ENCODE measurements at places on chromosomes 11 and 22. TPM values are rescaled to one million over a fixed set of nuclear protein-coding genes. Genes with fewer than 3 reads are reported as not detected.
A peak's percentile ranks its signal among the peaks of the same experiment; 100 is the strongest.

DNA sequence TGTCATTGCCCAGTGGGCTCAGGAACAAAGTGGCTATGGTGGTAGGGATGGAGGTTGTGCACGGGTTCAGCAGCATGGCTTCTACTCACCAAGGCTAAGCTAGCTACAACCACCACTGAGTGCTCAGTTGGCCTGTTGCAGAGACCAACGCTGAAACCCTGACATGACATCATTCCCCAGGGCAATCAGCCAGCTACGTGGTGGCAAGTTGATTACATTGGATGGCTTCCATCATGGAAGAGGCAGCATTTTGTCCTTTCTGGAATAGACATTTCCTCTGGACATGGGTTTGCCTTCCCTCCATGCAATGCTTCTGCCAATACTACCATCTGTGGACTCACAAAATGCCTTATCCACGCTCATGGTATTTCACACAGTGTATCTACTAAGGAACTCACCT lies 634.3 kb downstream of the OPCML start:
- no peak for DNase-seq
- no peak overlapping the region for H3K4me3 ChIP-seq
- H3K27ac ChIP-seq: no peak overlapping the region
- no peaks in the 10 kb centered on the region for H3K4me1 ChIP-seq

GRCh38 chr11:5684646-5685362 lies at the start of gene TRIM5:
TRIM5 (minus strand) TSS chr11:5685074; CDS start chr11:5680177, 4,897 bp downstream.
- H3K4me3 ChIP-seq: peak within 1 kb of the TSS; percentile 30
- peak within 1 kb of the TSS; percentile 92 for H3K27ac ChIP-seq
- peaks cover 40% of the 10 kb centered on the region for H3K4me1 ChIP-seq
- DNase-seq: peak; percentile 94

Gene IL18
- 22.8 TPM for total RNA-seq

Gene MMP7
- 105 TPM for total RNA-seq

DNA sequence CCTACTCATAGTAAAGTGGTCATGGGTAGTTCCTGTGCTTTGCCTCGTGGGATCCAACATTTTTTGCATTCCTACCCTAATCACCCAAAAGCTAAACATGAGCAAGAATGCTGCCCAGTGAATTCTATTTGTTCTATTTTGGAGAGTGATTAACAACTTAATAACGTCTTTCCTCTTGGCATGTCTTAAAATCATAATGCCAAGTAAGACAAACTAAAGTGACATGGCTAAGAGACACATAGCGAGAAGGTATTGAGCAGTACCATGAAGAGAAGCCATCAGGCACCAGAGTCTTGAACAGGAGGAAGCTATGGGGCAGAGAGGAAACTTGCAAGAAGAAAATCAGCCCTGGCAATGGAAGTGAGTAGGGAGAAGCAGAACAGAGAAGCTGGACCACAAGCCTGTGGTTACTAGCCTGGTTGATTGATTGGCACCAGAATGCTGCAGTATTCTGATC lies 32.0 kb downstream of the EXPH5 start:
- peak overlapping the region; percentile 46 for H3K27ac ChIP-seq
- H3K36me3 ChIP-seq: no peaks in the 10 kb centered on the region
- DNase-seq: no peak
- no peak overlapping the region for H3K4me3 ChIP-seq
- peaks cover 9% of the 10 kb centered on the region for H3K4me1 ChIP-seq
- H3K27me3 ChIP-seq: no peaks in the 10 kb centered on the region

DNA sequence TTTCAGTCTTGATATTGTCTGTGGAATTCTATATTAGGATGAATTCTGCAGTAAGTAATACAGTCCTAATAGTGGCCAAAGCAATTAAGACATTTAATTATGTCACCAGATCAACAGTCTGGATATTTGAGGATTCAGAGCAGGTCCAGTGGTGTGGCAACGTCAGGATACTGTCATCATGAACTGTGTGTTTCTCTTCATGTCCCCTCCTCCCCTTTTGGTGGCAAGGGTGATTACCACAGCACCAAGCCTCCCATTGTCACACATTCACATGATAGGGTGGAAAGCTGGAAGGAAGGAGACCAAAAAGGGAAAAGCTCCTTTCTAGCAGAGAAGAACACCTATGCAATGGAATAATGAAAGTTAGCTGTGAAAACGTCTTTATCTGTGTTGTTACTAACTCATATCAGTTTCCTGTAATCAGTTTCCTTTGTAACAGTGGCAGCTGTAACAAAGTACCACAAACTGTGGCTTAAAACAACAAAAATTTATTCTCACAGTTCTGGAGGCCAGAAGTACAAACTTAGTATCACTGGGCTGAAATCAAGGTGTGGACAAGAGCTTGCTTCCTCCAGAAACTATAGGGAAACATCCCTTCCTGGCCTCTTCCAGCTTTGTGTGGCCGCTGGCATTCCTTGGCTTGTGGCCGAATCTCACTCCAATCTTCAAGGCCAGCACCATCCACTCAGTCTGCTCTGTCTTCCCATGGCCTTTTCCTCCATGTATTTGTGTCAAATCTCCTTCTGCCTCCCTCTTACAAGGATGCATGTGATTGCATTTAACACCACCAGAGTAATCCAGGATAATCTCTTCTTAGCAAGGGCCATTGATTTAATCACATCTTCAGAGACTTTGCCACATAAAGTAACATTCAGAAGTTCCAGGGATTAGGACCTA lies 6.5 kb upstream of the RBM14 start:
- H3K27me3 ChIP-seq: no peaks in the 10 kb centered on the region
- H3K27ac ChIP-seq: no peak overlapping the region
- DNase-seq: no peak

- no peak overlapping the region for H3K27ac ChIP-seq
- H3K27me3 ChIP-seq: no peaks in the 10 kb centered on the region
- no peaks in the 10 kb centered on the region for H3K36me3 ChIP-seq
- DNase-seq: peak; percentile 60
- H3K4me1 ChIP-seq: peaks cover 14% of the 10 kb centered on the region
These were observed 57.8 kb upstream of the ALDH3B2 start for GRCh38 chr11:67732045-67732787.

DNA sequence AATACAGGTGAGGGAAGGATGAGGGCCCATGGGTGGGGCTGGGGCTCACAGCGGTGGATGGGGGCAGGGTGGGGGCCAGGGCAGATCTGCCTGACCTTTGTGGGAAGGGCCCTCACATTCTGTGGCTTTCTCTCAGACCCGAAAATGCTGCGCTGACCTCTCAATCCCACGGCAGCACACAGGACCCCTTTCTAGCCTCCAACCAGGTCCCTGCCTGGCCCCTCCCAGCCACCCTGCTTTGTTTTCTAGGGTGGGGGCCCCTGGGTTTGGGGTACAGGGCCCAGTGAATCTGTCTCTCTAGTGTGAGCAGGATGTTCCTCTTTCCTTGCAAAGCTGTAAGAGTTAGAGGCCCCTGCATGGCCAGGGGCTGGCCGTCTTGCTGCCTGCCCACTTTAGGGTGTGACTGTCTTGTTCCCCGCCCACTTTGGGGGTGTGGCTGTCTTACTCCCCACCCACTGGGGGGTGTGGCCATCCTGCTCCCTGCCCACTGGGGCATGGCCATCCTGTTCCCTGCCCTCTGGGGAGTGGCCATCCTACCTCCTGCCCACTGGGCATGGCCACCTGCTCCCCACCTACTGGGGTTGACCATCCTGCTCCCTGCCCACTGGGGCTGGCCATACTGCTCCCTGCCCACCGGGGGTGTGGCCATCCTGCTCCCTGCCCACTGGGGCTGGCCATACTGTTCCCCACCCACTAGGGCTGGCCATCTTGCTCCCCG lies 11.5 kb downstream of the PARVG start:
- DNase-seq: no peak
- H3K4me3 ChIP-seq: no peak overlapping the region
- H3K27me3 ChIP-seq: no peaks in the 10 kb centered on the region
- no peak overlapping the region for H3K27ac ChIP-seq
- H3K4me1 ChIP-seq: no peaks in the 10 kb centered on the region
- no peaks in the 10 kb centered on the region for H3K36me3 ChIP-seq

- no peaks in the 10 kb centered on the region for H3K27me3 ChIP-seq
- H3K36me3 ChIP-seq: peaks cover 35% of the 10 kb centered on the region
- no peak overlapping the region for H3K27ac ChIP-seq
- DNase-seq: no peak
These were observed 57.1 kb downstream of the HIRA start for GRCh38 chr22:19374410-19374809.

- no peak overlapping the region for H3K4me3 ChIP-seq
- no peaks in the 10 kb centered on the region for H3K27me3 ChIP-seq
- peaks cover 55% of the 10 kb centered on the region for H3K4me1 ChIP-seq
- H3K27ac ChIP-seq: peak overlapping the region; percentile 98
- DNase-seq: peak; percentile 99
These were observed 11.2 kb upstream of the MALAT1 start for GRCh38 chr11:65487467-65488272.

- H3K27ac ChIP-seq: no peak overlapping the region
- no peak overlapping the region for H3K4me3 ChIP-seq
- no peaks in the 10 kb centered on the region for H3K36me3 ChIP-seq
These were observed 6.0 kb downstream of the RELT start for GRCh38 chr11:73382183-73382582.

GRCh38 chr11:105110688-105111030 lies 28.9 kb downstream of the CARD18 start:
- DNase-seq: no peak
- no peaks in the 10 kb centered on the region for H3K36me3 ChIP-seq
- H3K27ac ChIP-seq: no peak overlapping the region
- H3K4me1 ChIP-seq: no peaks in the 10 kb centered on the region
- H3K4me3 ChIP-seq: no peak overlapping the region

Gene BARX2
- 1.8 TPM for total RNA-seq

DNA sequence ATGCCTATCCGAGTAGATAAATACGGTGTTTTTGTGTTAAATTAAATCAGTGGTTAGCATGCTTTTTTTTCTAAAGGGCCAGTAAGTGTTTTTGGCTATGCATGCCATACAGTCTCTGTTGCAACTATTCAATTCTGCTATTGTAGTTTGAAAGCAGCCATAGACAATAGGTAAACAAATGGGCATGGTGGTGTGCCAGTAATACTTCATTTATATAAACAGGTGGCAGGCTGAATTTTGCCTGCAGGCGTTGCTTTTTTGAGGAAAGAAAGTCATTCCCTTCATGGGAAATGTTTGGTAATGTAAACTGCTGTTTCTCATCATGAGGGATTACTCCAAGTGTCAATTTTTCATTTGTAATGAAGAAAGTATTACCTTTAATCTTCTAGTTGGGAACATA lies 106.5 kb downstream of the TMEM135 start:
- H3K36me3 ChIP-seq: no peaks in the 10 kb centered on the region
- H3K4me3 ChIP-seq: no peak overlapping the region
- H3K27ac ChIP-seq: no peak overlapping the region
- no peaks in the 10 kb centered on the region for H3K27me3 ChIP-seq

Gene PANX3
- total RNA-seq: not detected

DNA sequence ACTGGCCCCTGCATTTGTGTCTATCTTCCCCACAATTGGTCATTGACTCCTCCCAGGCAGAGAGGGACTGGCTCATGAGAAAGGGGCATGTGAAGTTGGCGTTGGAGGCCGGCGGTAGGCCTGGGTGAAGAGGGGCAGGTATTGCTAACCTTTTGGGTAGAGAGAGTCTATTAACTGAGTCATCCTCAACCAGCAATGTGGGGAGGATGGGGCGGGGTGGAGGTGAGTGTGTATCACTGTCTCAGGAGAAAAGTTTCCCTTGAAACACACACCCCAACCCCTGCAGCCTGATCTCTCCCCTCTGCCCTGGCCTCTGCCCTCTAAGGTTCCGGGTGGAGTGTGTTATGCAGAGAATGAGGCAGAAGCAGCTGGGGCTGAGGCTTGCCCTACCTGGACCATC lies 60.1 kb upstream of the PHF21B start:
- no peaks in the 10 kb centered on the region for H3K4me1 ChIP-seq
- no peak for DNase-seq
- no peaks in the 10 kb centered on the region for H3K36me3 ChIP-seq
- no peak overlapping the region for H3K4me3 ChIP-seq
- no peaks in the 10 kb centered on the region for H3K27me3 ChIP-seq
- no peak overlapping the region for H3K27ac ChIP-seq

- no peak for DNase-seq
- H3K36me3 ChIP-seq: no peaks in the 10 kb centered on the region
- no peaks in the 10 kb centered on the region for H3K27me3 ChIP-seq
- H3K4me1 ChIP-seq: no peaks in the 10 kb centered on the region
These were observed 34.2 kb downstream of the TCF20 start for GRCh38 chr22:42236268-42236667.

GRCh38 chr22:17159504-17159951 lies 451 bp upstream of the HDHD5 start:
- peak overlapping the region; percentile 71 for H3K4me3 ChIP-seq
- H3K36me3 ChIP-seq: no peaks in the 10 kb centered on the region
- H3K4me1 ChIP-seq: peaks cover 32% of the 10 kb centered on the region
- DNase-seq: peak; percentile 46
- H3K27ac ChIP-seq: peak overlapping the region; percentile 91
- H3K27me3 ChIP-seq: no peaks in the 10 kb centered on the region

- no peak overlapping the region for H3K4me3 ChIP-seq
- H3K27ac ChIP-seq: no peak overlapping the region
- no peaks in the 10 kb centered on the region for H3K36me3 ChIP-seq
- DNase-seq: no peak
These were observed 30.1 kb downstream of the TIMP3 start for GRCh38 chr22:32831584-32831983.
